ENCODE measurements at places on chromosomes 2 and 18. TPM values are rescaled to one million over a fixed set of nuclear protein-coding genes. Genes with fewer than 3 reads are reported as not detected.

The INHBB gene
- total RNA-seq, result 0.37 TPM

The TEX44 gene
- total RNA-seq, result not detected

The CFAP65 gene
- total RNA-seq, result not detected

The ALKAL2 gene
- 1.9 TPM for total RNA-seq

The ABCB11 gene
- 128 TPM for total RNA-seq

The OSBPL1A gene
- 14.6 TPM for total RNA-seq

The HSPE1 gene
- total RNA-seq, result 96.8 TPM
